Smooth muscle cell of the brain vasculature (primary cell): ENCODE measurements at places on chromosomes 13 and 19.

DNA sequence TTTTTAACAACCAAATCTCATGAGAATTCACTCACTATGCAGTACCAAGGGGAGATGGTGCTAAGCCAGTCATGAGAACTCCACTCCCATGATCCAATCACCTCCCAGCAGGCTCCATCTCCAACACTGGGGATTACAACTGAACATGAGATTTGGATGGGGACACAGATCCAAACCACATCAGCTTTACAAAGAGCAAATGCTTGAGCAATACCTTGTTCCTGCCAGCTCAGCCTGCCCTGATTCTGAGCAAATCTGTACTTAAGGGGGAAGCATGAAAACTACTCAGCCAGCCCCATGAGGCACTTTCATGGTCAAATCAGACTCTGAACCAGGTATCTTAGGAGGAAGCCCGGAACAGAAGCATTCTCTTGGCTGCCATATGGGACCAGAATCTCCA, 259.9 kb downstream of the TBC1D4 start:
- no peak for DNase-seq

GRCh38 chr13:76797361-76797760, 88.8 kb downstream of the KCTD12 start:
- no peak for DNase-seq

DNA sequence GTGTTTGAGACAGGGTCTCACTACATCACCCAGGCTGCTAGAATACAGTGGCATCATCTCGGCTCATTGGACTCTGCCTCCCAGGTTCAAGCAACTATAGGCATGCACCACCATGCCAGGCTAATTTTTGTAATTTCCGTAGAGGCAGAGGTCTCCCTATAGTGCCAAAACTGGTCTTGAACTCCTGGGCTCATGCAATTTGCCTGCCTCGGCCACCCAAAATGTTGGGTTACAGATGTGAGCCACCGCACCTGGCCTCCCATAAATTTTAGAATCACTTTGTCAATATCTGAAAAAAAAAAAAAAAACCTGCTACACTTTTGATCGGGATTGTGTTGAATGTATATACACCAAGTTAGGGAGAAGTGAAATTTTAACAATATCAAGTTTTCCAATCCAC, 11.9 kb upstream of the PLEKHF1 start:
- no peak for DNase-seq

GRCh38 chr13:111845621-111846351, 221.2 kb upstream of the SOX1 start:
- DNase-seq, result no peak

GRCh38 chr19:19670070-19670551, 1.5 kb downstream of the ZNF101 start:
- no peak for DNase-seq

DNA sequence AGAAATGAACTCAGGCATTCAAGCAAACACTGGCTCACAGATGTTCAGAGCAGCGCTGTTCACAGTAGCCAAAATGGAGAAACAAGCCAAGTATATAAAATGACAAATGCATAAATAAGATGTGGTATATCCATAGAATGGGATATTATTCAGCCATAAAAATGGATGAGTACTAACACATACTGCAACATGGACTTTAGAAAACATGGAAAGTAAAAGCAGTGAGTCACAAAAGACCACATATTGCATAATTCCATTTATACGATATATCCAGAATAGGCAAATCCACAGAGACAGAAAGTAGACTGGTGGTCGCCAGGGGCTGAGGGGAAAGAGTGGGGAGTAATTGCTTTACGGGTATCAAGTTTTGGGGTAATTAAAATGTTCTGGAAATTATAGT, 6.6 kb downstream of the ZNF837 start:
- DNase-seq, result no peak

DNA sequence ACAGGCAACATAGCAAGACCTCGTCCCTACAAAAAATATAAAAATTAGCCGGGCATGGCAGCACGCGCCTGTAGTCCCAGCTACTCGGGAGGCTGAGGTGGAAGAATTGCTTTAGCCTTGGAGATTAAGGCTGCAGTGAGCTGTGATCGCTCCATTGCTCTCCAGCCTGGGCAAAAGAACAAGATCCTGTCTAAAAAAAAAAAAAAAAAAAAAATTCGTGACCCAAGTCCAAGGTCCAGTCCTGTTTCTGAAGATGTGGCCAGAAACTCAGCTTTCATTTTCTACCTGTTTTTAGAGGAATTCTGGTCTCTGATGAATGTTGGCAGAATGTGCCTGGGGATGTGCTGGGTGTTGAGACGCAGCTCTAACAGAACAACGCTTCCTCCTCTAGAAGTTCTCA, 1.9 kb upstream of the PGPEP1 start:
- no peak for DNase-seq

GRCh38 chr13:68806125-68806524, 1301.5 kb upstream of the ATXN8OS start:
- DNase-seq, result no peak

DNA sequence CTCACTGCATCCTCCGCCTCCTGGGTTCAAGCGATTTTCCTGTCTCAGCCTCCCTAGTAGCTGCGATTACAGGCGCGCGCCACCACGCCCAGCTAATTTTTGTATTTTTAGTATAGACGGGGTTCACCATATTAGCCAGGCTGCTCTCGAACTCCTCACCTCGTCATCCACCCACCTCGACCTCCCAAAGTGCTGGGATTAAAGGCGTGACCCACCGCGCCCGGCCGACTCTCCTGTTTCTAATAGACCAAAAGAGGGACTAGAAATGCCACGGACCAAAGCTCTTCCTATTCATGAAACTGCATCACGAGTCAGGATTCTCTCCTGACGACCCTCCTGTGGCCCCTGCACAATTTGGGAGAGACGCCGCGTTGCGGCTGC, 563 bp downstream of the ZNF43 start:
- no peak for DNase-seq

DNA sequence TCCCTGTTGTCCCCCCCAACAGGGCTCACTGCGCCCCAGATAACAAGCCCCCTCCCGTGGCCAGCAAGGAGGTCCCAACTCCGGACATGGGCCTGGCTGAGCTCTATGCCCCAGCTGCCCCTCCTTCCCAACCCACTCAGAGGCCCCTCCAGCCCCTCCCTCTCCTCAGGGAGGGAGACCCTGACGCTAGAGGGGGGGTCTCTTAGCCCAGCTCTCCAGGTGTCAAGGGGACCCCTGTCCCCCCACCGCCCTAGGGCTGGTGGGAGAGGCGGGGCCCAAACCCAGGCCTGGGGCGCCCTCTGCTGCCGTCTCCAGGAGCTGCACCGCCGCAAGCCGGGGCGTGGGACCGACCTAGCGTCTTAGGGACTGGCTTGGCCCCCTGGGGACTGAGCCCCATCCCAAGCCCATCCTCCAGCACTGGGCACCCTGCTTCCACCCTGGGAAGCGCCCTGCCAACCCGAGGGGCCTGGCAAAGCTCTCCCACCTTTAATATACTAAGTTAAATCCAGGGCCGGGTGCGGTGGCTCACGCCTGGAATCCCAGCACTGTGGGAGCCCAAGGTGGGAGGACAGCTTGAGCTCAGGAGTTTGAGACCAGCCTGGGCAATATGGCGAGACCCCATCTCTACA, 1.4 kb downstream of the GRIN3B start:
- no peak for DNase-seq
